ENCODE measurements at places on chromosomes 5 and 9.

DNA sequence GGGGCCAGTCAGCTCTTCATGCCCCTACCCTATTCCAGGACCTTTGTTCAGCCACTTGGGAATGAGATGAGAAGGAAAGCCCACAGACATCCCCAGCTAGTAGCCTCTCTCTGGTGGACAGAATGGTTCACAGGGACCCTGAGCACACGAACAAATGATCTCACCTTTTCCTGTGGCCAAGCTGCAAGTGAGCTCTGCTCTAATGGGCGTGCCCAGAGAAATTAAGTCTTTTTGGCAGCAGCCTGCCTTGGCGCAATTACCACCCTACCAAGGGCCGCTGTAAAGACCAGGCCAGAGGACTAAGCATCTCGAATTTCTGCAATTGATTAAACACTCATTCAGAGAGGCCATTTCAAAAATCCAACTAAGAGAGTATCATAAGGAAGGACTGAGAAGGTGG lies 56.0 kb downstream of the WHRN start:
- DNase-seq, result no peak

DNA sequence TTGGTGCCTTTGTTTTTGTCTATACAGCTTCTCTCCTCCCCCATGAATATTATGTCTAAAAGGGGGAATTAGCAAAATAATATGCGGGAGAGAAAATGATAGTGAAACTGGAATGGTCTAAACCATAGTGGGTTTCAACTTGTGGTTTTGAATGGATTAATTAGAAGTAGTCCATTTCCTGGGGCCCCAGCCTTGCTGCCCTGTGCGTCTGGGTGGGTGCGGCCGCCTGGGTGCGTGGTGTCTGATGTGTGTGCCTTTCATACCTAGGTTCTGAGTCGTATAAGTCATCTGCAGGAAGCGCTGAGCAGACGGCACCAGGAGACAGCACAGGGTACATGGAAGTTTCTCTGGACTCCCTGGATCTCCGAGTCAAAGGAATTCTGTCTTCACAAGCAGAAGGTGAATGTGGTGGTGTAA lies 120.0 kb upstream of the CACNA1B start:
- no peak for DNase-seq

GRCh38 chr5:9624196-9624947 lies 5.8 kb downstream of the TAS2R1 start:
- no peak for DNase-seq

- DNase-seq, result no peak
Measured at GRCh38 chr9:91196103-91196950, 165.4 kb downstream of the AUH start.

- DNase-seq, result no peak
Measured at GRCh38 chr9:94147776-94148175, 63.5 kb downstream of the PTPDC1 start.

DNA sequence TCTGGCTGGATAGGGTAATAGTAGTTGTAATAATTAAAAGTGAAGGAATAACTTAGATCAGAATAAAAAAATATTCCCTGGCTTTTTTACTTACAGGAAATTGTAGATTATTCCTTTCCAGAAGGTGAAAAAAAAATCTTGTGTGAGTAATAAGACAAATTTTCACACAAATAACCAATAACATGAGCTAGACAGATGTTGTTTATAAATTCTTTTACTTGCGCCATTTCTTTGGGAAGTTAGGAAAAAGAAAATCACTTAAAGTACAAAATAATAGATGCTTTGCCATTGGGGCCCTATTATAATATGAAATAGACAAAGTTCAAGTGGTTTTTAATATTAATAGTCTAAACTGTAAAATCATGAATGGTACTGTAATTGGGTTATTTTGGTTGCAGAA lies 204.1 kb downstream of the ARRDC3 start:
- DNase-seq, result no peak

- no peak for DNase-seq
Measured at GRCh38 chr9:88925481-88925880, 65.8 kb upstream of the S1PR3 start.

DNA sequence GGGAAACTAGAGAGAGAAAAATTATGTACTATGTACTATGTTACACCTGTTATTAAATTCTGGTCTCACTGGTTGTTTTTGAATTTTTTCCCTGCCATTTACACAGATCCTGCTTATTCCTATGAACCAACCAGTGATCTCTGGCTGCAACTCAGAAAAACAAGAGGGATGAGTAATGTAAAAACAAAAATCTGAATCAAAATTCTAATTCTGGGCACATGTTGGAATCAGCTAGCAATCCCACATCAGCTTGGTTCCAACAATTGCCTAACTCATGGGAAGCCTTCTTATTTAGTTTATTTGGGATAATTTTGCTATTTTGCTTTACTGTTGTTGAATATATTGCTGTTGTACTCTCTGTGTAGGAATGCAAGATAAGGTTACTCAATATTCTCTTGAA lies 78.3 kb downstream of the PLK2 start:
- DNase-seq, result no peak
